ENCODE measurements at places on chromosomes 4 and X.

- no peak for DNase-seq
These were observed 1.5 kb downstream of the TMEM271 start for GRCh38 chr4:574346-575161.

DNA sequence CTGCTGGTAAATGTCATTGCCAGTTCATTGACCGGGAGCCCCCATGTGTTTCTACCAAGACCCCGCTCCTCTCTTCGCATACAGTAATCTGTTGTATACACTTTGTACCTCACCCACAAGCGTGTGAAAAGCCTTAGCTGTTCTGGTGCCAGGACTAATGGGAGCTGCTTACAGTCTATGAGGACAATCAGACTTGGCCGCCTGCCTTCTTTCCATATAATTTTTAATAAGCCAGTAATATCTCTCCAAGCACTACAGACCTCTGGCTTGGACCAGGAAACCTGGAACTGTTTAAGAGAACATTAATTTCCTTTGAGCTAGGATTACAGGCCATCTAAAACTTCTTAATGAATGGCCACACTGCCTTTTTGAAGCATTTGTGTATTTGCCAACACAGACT lies 149.7 kb upstream of the MSX1 start:
- DNase-seq: no peak

GRCh38 chr4:168634276-168634802 lies 137.5 kb downstream of the PALLD start:
- DNase-seq: no peak

DNA sequence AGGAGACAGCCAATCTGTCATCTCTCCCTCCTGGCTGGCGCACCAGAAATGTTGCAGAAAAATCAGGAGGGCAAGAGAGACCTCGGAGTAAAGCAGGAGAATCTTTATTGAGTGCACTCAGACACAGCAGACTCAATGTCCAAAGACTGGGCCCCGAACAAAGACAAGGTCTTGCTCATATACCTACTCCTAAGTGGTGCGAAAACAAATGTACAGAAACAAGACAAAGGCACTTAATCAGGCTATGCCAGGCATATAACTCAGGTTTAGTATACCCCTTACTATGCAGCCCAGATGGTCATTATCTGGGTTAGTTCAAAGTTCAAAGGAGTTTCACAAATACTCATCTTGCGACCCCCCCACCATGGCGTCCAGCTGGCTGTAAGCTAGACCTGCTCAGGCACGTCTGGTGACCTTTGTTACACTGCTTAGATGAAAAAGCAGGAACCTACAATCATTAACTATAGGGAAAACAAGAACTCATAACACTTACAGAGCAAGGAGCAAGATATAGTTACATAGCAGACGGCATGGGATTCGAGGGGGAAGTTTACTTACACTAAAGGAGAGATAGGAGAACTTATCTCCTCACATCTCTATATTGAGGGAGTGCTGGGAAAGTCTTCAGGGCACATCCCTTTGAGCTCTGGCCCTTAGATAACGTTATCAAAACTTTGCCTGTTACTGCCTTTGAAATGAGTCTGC lies 27.5 kb downstream of the SULT1E1 start:
- no peak for DNase-seq

GRCh38 chr4:121030131-121030530 lies 42.2 kb downstream of the NDNF start:
- no peak for DNase-seq

DNA sequence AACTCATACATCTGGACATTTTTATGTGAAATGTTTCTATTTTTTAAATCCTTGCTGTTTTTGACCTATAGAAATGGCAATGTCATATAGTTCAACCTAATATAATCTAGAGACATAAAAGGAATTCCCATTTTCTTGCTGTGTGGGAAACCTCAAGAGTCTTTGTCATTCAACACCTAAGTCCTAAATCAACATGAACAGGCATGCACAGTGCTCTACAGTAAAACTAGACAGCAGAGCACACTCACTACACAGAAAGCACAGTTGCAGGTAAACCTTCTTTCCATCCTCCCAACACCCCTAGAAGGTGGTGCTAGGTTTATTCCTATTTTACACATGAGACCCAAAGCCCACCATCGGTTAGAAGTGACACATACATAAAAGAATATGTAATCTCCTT lies 79.1 kb upstream of the C1QTNF7 start:
- DNase-seq: no peak

GRCh38 chrX:40971736-40972135 lies 113.5 kb upstream of the USP9X start:
- DNase-seq: no peak

DNA sequence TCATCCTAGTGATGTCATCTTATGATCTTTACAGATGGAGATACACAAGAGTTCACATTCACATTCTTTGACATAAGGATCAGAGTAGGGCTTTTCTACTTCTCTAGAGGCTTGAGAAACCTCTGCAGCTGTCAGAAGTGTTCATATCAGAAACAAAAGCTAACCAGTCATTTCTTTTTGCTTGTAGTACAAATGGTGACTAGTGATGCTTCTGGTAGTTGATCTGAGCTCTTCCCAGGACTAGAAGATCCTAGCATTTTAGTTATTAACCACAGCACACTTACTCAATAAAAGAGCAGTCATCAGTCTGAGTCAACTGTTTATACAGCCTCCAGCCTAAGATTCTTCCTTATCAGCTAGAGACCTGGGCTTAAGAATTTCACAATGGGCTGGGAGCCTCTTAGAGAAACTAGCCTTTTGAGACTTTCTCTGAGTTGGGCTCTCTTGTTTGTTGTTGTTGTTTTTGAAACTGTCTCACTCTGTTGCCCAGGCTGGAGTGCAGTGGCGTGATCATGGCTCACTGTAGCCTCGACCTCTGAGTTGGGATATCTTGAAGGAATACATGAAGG lies 84.1 kb downstream of the TMEM164 start:
- no peak for DNase-seq

GRCh38 chr4:99991741-99992140 lies 41.7 kb upstream of the H2AZ1 start:
- DNase-seq: no peak

DNA sequence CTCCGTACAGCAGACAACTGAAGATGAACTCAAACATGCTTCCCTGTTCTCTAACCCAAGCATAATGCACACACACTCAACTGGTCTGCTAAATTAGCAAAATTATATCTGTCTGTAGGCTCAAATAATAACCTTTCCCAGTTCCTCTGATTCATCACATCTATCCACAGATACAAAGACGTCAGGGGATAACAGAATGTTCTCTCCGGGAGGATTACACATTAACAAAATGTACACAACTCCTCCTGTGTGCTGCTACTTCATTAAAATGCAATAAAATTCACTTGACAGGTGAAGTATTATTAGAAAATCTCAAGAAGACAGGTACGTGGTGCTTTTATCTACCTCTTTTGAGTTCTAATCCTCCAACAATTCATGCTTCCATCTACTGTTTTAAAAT lies 57.4 kb downstream of the FAT1 start:
- DNase-seq: no peak

- peak; percentile 35 for DNase-seq
These were observed 490.6 kb downstream of the IL15 start for GRCh38 chr4:142126890-142127497.

DNA sequence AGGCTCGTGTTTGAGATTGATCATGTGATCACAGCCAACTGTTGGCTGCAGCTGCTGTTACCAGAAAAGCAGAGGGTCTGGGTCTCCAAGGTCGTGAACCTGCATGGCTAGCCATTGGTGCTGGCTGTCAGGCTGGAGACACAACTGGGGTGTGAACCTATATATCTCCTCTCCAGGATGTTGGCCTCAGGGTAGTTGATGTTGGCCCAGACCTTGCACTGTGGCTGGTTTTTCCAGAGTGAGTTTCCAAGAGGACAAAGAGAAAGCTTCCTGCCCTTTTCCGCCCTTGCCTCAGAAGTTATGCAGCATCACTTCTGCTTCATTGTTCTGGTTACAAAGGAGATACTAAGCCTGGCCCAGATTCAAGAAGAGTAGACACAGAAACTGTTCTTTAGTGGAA lies 607.8 kb upstream of the HS3ST1 start:
- no peak for DNase-seq

DNA sequence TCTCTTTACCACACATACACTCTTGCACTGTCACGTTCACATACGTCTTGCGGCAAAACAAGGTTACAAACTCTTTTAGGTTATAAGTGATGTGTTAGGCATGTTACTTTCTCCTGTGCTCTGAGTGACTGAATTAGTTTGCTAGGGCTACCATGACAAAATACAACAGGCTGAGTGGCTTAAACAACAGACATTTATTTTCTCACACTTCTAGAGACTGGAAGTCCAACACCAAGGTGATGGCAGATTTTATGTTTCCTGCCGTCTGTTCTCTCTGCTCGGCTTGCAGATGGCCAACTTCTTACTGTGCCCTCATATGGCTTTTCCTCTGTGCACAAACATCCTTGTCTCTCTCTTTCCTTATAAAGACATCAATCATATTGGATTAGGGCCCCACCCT lies 1224.3 kb upstream of the TENM3 start:
- DNase-seq: no peak

- no peak for DNase-seq
These were observed 325.6 kb downstream of the ARHGAP10 start for GRCh38 chr4:148057516-148057915.

GRCh38 chrX:32673193-32673592 lies 538.2 kb downstream of the DMD start:
- DNase-seq: peak; percentile 1

GRCh38 chr4:133188433-133189146 lies 39.5 kb downstream of the PCDH10 start:
- no peak for DNase-seq

- DNase-seq: no peak
These were observed 94.5 kb upstream of the PRKX start for GRCh38 chrX:3807906-3808305.

Measured in iPS DF 6.9 (cell line).